GM18507 (cell line): ENCODE measurements at places on chromosomes 16 and 17.
A peak's percentile ranks its signal among the peaks of the same experiment; 100 is the strongest.

- DNase-seq = no peak
These were observed 79.0 kb downstream of the NETO2 start for GRCh38 chr16:47064775-47065174.

DNA sequence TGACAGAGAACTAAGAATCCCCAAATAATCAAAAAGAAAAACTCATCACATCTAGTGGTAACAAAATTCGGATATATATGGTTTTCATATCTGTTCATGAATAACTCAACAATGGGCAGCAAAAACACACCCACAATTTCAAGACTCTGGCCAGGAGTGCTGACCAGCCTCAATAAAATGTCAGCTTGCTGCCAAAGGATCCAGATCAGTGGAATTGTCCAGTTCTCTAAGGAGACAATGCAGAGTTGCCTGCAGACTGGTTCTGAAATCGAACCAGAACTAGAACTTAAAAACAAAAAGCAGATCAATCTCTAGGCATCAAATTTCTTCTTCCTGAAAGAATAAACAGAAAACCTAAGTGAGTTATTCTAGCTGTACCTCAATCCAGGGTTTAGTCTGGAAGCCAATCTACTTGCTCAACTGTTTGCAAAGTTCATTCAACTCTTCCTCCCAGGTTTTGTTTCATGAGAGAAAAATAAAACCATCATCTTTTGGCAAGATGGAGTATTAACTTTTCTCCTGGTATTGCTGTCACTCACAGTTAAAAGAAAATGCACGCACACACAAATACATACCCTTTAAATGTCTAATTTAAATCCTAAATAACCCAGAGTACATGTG lies 61.0 kb downstream of the CFDP1 start:
- DNase-seq = no peak

GRCh38 chr17:17325816-17326215 lies 22.6 kb downstream of the NT5M start:
- DNase-seq = no peak

GRCh38 chr17:78885956-78886355 lies 17.0 kb downstream of the CEP295NL start:
- DNase-seq = no peak

- DNase-seq = no peak
These were observed 106.8 kb upstream of the AXIN2 start for GRCh38 chr17:65668211-65668610.

GRCh38 chr16:2795395-2796143 lies 2.7 kb upstream of the PRSS41 start:
- no peak for DNase-seq

- DNase-seq = no peak
These were observed 202.2 kb downstream of the ENGASE start for GRCh38 chr17:79276821-79277220.

- no peak for DNase-seq
These were observed 152.5 kb downstream of the XYLT1 start for GRCh38 chr16:17318238-17318637.

DNA sequence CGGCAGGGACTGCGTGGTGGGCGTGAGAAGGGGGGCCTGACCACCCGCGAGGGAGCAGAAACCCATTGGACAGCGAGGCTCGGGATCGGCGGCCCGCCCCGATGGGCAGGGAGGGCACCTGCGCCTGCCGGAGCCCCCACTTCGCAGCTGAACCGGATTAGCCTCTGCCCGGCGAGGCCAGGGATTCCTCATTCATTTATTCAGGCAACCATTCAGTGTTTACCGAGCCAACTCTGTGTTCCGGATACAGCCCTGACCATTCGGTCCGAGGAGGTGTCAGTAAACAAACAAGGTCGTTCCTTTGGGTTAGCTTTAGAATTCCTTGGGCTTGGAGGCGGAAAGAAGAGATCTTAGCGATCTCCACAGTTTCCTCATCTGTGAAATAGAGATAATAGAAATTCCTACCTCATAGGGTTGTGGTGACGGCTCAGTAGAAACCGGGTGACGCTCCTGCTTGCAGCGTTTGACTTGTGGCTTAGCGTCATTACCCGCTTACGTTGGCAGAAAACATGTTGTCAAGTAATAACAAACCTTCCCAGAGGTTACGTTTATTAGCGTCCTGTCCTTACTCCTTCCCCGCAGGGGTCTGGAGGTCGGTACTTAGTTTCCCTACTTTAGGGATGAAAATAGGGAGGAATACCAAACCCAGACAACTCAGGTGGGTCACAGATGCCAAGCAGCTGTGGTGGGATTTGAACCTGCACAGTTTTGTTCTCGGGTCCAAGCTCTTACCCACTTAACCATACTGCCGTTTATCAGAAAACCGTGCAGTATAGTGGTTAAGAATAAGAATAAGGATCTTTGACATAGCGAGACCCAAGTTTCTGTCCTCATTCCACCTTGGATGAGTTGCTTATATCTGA lies 893 bp downstream of the POLR3E start:
- peak; percentile 50 for DNase-seq

DNA sequence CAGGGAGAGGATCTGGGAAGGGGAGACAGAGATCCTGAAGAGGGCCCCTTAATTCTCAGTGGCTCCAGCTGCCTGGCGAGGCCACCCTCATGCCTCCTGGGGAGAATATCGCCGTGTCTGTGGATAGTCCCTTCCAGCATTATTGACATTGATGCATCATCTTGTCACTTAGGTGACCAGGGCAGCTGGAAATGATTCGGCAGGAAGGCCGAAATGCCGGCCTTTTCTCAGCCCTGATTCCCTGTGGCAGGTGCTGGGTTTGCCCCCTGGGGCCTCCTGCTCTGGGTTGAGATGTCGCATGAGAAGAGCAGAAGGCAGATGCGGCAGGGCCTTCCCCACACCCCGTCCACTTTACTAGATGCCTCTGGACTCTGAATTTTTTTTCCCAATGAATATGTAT lies 89.5 kb downstream of the RAP1GAP2 start:
- no peak for DNase-seq

DNA sequence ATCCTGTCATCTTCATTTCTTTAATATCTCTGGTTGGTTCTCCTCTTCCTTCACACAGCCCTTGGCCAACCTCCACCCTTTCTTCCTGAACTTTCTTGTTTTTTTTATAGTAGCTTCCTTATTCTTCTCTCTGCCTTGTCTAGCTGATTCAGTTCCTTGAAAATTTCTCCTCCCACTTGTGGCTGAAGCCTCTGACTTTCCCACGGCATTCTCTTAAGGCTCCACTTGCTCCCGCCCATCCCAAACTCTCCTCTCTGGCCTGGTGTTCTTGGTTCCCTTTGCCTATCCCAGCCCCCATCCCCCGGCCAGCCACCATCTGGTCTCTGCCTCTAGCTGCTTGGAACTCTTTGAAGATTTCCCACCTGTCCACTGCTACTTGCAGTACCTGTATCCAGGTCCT lies 29.1 kb downstream of the NLRP1 start:
- no peak for DNase-seq

DNA sequence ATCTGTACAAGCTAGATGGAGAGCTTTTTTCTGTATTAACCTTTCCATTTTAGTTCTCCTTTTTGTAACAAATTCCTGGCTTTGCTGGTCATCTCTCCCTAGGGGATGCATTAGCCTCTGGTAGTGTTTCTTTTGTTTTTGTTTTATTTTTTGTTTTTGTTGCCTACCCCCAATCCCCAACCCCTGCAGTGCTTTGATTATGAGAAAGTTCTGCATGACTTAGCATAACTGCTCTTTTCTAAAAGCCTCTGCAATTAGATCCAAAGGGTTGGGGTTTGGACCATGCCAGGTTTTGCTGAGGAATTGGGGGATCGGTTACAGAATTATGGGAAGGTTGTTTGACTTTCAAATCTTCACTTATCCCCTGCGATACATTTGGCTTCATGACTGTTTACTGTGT lies 98.2 kb downstream of the ADAMTS18 start:
- DNase-seq = no peak

GRCh38 chr16:55478827-55479429 lies at the start of gene MMP2:
Gene MMP2 (plus strand): TSS chr16:55479198. CDS start chr16:55479480, 282 bp downstream.
- DNase-seq = no peak

GRCh38 chr17:57858838-57859237 lies 9.0 kb upstream of the MRPS23 start:
- no peak for DNase-seq

GRCh38 chr17:17001076-17001777 lies 29.3 kb upstream of the TNFRSF13B start:
- no peak for DNase-seq

DNA sequence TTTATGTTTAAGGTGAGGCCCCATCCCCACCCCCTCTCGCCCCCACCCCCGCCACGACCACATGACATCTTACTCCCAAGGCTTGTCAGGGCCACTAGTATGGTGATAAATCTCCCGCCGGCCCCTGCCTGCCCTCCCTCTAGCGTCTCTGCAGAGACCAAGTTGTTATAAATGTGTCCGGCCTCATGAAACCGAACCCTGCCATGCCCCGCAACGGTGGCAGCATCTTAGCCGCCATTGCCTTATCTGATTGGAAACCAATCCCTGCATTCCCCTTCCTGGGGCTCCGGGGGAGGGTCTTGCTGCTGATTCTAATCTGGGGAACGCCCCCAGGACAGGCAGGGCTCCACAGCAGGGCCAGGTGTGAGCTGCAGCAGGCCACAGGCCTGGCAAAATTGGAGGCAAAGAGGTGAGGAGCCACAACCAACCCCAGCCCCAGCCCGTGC lies 352.4 kb downstream of the C16orf95 start:
- no peak for DNase-seq

DNA sequence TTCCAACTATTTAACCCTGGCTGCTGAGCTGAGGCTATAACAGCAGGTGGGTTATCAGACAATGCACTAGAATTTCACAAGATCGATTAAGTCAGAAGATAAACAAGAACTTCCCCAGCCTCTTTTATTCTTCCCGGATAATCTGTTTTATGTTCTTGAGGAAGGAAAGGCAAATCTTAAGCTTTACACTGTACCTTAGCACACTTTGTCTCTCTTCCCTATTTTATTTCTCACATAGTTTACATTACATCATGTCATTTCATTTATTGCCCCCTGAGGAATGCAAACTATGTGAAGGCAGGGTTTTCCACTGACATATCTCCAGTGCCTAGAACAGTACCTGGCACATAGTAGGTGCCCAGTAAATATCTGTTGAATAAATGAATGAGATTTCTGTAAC lies 139.6 kb downstream of the SKAP1 start:
- DNase-seq = no peak

GRCh38 chr16:83653785-83654184 lies 154.0 kb upstream of the HSBP1 start:
- no peak for DNase-seq

DNA sequence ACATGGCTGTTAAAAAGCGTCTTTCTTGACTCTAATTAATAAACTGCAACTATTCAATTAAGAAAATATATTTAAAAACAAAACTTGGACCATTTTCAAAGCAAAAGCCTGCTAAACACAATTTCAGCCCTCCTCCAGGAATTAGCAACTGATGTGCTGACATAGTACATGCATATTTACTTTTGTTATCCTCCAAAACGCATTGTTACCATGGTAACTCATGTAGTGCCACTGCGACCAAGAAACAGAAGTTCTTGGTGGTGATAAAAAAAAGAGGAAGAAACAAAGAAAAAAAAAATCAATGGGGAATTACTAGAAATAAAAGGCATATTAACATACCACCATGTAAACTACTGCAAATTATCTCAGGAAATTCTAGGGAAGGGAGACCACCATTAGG lies 793.4 kb upstream of the CDH8 start:
- no peak for DNase-seq

- DNase-seq = no peak
These were observed 4.7 kb downstream of the SLC47A1 start for GRCh38 chr17:19538095-19539039.

DNA sequence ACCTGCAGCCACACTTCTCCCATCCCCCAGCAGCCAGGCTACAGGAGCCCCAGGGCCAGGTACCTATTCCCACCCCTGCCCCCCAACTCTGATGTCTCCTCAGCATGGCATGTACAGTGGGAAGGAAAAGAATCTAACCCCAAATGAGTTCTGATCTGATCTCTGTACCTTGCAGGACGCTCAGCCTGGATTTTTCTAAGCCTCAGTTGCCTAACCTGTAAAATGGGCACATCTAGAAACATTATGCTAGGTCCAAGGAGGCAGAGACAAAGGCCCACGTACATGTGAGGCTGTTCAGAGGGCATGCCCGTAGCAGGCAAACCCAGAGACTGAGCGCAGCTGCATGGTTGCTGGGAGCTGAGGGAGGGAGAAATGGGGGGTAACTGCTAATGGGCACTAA lies 35.1 kb downstream of the SLC38A8 start:
- DNase-seq = no peak

GRCh38 chr16:19559242-19559910 lies 3.9 kb downstream of the VPS35L start:
- no peak for DNase-seq

GRCh38 chr17:71790791-71791190 lies 330.0 kb upstream of the SOX9 start:
- DNase-seq = no peak

- no peak for DNase-seq
These were observed 42.5 kb upstream of the CLEC19A start for GRCh38 chr16:19242987-19243575.

GRCh38 chr16:14193316-14193871 lies 122.3 kb downstream of the MRTFB start:
- DNase-seq = peak; percentile 23

GRCh38 chr16:58727796-58728568 lies 6.1 kb downstream of the GOT2 start:
- no peak for DNase-seq

- DNase-seq = no peak
These were observed 26.1 kb upstream of the ZNF750 start for GRCh38 chr17:82865774-82866395.

- DNase-seq = no peak
These were observed 18.2 kb downstream of the ALOX15B start for GRCh38 chr17:8056976-8057625.

DNA sequence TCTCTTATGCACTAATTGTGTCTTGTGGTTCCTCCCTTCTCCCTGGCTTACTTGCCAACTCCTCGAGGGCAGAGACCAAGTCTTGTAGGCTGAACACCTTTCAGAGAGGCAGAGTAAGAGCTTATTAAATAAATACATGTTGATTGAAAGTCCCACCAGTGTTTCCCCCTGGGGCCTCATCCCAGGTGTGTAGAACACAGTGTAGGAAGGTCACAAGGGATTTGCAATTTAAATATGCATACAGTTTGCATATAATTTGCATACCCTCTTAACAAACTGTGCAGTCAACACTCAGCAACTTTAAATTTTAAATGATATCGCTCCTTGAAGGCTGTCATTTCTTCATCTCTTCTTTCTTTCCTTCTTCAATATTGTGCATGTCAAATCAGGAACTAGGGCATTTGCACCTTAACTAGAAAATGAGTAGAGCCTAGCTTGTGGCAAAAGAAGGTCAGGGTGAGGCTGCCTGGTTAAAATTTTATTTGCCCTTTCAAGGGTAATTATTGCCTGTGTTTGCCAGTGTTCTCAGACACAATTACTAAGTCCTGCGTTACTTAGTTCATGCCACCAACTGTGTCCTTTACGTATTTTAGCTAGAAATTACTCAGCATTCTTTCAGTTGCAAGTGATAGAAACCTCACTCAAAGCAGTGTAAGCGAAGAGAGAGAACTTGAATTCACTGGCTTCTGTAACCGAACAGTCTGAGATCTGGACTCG lies 465.7 kb downstream of the HAPSTR1 start:
- DNase-seq = no peak
